ENCODE measurements at places on chromosomes 12 and 14. TPM values are rescaled to one million over a fixed set of nuclear protein-coding genes. Genes with fewer than 3 reads are reported as not detected.

Gene GDF3
- total RNA-seq, result not detected

Gene GRIN2B
- total RNA-seq, result not detected

Gene TAC3
- total RNA-seq, result not detected

Gene KIF21A
- 11.0 TPM for total RNA-seq

Gene ZC2HC1C
- 2.5 TPM for total RNA-seq

Gene ADCY6
- 23.7 TPM for total RNA-seq

Gene GLTP
- total RNA-seq, result 24.2 TPM

Gene WNT1
- not detected for total RNA-seq

Gene DUSP16
- 4.0 TPM for total RNA-seq

Gene KLRC1
- not detected for total RNA-seq

Gene PGF
- total RNA-seq, result 10.8 TPM

Gene ACOT4
- total RNA-seq, result 0.09 TPM

Gene DACT1
- total RNA-seq, result 4.8 TPM

Gene UBE3B
- 28.6 TPM for total RNA-seq

Gene DENR
- 24.9 TPM for total RNA-seq

Gene GLI1
- total RNA-seq, result 1.3 TPM

Gene SLCO1A2
- total RNA-seq, result not detected

Data from pericardium fibroblast (primary cell).